ENCODE measurements at places on chromosomes 7 and 10. TPM values are rescaled to one million over a fixed set of nuclear protein-coding genes. Genes with fewer than 3 reads are reported as not detected.

DNA sequence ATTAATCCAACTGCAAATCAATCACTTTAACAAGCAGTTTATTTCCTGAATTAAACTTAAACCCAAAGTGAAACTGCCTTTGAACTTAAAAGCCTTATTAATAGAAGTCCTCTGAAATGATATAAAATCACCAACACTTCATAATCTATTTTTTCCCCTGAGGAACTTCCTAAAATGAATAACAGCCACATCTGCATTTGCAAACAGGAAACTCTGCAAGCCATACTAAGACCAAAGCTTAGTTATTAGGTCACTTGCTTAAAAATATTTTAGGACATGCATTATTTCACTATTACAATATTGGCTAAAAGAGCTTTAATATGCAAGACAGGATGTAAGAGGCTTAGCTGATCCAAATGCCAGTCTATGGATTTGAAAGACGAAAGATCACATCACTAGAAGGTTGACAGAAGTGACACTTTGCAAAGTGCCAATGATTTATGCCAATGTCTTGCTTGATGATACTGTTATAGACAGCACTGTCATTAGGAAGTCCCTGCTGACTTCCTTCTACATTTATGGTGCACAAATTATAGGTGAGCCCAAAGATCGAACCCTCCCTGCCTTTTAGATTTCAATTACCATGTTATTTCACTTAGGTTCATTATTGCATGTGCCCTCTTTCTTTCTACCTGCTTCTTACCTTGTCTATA is 99.9 kb upstream of the SKAP2 start:
- DNase-seq, result no peak

DNA sequence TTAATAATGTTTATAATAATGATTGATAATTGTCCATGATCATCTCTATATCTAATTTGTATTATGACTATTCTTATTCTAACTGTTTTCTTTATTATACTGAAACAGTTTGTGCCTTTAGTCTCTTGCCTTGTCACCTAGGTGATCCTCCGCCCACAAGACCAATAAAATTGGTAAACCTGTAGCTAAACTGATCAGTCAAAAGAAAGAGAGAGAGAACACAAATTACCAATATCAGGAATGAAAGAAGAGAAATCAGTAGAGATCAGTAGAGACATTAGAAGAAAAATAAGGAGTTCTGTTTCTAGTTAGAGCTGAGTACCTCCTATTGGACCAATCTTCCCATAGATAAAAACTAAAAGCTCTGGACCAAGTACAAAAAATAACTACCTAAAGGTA is 6.1 kb upstream of the COA1 start:
- DNase-seq, result no peak

DNA sequence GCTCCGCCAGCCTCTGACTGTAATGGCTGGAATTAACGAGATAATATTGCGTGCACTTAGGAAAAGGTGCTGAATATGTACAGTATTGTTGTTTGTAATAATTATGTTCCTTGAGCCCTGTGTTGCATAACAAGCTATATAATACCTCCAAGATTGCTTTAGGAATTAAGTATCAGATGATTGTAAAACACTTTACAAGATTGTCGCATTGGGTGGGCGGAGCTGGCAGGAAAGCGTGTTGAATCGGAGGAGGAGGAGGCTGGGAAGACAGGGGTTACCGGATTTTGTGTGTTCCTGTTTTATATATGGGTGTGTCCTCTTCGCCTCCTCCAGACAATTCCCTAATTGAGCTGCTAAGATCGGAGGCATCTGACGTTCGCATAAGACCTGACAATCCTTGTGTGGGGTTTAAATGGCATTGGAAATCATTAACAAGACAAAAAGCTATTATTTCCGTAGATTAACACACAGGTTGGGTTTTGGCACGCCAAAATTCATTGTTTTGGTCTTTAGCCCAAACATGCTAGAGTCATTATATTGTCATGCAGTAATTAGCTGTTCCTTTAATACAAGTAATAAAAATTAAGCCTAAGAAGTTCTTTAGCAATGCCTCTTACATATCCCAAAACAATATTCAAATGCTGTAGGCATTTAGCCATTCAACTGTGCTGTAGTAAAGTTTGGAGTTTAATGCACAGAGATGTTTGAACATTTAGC is 192.9 kb upstream of the SH2B2 start:
- no peak for DNase-seq

- DNase-seq, result no peak
Measured at GRCh38 chr7:19206721-19207120, 61.5 kb upstream of the FERD3L start.

GRCh38 chr7:69422574-69422985 is 175.7 kb upstream of the AUTS2 start:
- no peak for DNase-seq

- DNase-seq, result no peak
Measured at GRCh38 chr7:289209-289755, 688 bp upstream of the FOXL3 start.

The ARID5B gene
- total RNA-seq, result 140 TPM

The SAP25 gene
- total RNA-seq, result not detected

The AGBL3 gene
- 0.28 TPM for total RNA-seq

The IRF5 gene
- total RNA-seq, result 0.18 TPM
